Globus pallidus (tissue), 1 donor: ENCODE measurements at places on chromosomes 12 and 14.

DNA sequence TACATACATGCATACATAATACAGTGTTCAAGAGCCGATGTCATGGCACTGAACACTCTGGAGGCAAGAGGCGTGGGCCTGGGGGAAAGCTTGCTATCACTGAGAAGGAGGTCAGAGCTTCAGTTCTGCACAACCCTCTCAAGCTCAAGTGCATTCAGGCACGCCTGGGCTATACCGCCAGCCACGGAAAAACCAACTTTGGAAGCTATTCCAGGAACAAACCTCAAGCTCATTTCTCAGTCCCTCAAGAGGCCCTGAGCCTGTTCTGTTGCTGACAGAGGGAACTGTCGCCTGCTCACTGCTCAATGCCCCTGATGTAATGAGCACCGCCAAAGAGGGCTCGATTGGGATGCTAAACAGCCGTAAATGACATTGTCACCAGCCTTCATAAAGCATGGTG, 9.2 kb downstream of the NOS1 start:
- no peak for DNase-seq

DNA sequence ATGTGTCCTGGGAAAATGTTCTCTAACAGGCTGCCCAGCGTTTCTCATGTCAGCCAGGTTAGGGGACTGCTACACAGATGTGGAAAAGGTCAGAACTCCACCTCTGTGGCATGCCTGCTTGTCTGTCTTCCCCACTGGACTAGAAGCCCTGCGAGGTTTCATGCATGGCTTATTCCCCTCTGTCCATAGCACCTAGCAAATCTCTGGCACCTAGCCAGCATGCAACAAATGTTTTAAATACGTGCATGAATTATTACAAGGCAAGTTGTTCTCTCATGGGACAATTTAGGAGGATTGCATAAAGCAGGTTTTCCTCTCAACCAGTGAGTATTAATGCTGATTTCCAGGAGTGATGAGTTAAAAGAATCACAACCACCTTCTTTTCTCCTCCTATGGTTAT, 21.4 kb upstream of the KCNK13 start:
- no peak for DNase-seq

GRCh38 chr12:117377758-117378157, 16.3 kb upstream of the NOS1 start:
- no peak for DNase-seq

GRCh38 chr14:31241450-31242114, 34.0 kb upstream of the HECTD1 start:
- no peak for DNase-seq

GRCh38 chr12:106673141-106673540, 90.3 kb downstream of the RFX4 start:
- DNase-seq = no peak

DNA sequence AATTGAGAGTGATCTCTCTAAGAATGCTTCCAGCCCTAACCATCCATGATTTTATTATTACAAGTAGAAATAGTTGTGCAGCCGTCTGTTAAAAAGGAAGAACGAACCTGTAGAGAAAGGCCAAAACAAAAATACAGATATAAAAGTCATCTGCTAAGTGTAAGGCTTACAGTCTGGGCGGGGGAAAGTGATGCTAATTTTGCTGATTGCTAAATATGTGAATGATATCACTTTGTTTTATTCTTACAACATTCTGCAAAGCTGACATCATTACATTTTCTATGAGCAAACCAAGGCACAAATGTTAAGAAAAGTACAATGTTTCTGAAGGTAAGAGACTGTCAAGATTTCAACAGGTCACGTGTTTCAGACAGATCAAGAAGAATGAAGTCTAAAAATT, 101.5 kb upstream of the RAP1B start:
- DNase-seq = no peak

GRCh38 chr12:8037046-8037663, 4.6 kb downstream of the FOXJ2 start:
- DNase-seq = peak; percentile 34

GRCh38 chr12:80857311-80857710, 80.4 kb downstream of the LIN7A start:
- DNase-seq = no peak

DNA sequence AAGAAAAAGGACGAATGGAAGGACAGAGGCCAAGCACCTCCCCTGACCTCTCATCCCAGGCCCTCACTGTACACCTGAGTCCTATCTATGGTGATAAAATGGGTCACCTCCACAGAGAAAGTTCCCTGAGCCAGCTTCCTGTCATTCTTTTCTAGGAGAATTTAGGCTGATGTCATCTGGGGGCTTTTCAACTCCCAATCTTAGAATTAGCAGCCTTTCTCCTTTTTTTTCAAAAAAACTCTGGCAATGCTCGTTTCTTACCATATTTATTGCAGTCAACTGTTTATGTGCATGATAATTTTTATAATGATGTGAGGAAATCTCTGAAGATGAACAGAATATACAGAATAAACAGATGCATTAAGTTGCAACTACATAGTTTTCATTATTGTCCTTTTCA, 177.6 kb downstream of the SNAPC1 start:
- no peak for DNase-seq
